ENCODE measurements at places on chromosomes 2 and 18.

GRCh38 chr2:191322828-191323506 is 77.8 kb downstream of the MYO1B start:
- DNase-seq = no peak

GRCh38 chr2:10166676-10167292 is 44.2 kb downstream of the RRM2 start:
- no peak for DNase-seq

DNA sequence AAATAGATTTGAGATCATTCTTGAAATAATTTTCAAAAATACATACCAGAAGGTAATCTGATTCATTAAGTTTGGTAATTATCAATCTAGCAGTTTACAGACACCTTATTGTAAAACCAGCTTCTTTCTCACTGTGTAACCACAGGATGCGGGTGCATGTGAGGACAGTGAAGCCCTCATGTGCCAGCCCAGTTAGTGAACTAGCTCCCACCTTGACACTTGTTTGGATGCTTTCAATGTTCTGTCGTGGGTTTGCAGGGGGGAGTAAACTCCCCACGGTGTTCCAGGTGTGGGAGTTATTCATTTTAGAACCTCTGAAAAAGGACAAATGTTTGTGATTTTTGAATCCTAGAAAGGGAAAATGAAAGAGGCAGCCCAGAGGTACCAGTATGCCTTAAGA is 59.0 kb downstream of the WDSUB1 start:
- DNase-seq = no peak

GRCh38 chr18:77872166-77872565 is 622.5 kb downstream of the GALR1 start:
- no peak for DNase-seq

- DNase-seq = no peak
These were observed 440.7 kb upstream of the MMADHC start for GRCh38 chr2:150028322-150028721.

DNA sequence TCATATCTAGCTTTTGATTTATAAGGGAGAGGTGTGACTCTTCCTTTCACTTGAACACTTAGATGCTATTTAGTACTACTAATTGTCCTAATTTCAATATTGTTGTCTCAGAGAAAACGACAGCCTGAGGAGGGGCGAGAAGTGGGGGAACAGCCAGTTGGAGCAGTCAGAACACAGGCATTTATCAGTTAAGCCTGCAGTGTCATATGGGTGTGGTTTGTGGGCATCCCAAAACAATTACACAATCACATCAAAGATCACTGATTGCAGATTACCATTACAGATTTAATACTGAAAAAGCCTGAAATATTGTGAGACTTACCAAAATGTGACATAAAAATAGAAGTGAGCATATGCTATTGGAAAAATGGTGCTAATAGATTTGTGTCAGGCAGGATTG is 15.8 kb downstream of the TMEM131 start:
- no peak for DNase-seq

GRCh38 chr2:22934747-22935146 is 450.2 kb upstream of the KLHL29 start:
- no peak for DNase-seq

DNA sequence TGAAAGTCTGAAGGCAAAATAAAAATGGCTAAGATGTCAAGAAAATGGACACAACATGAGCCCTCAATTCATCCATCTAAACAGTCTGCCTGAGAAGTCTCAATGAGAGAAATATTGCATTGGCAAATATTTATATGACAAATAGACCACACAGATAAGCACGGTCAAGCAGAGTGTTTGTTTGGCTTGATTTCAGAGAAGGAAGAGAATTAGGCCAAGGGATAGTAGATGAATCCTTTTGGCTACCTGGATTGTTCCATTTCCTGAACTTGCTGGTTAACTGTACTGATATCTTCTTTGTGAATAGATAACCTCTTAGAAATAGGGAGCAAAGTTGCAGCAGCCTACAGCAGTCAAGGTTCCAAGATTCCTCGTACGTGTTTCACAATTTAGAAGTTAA is 129.6 kb downstream of the RBMS1 start:
- no peak for DNase-seq

- DNase-seq = no peak
These were observed 118.9 kb downstream of the EHBP1 start for GRCh38 chr2:62824388-62824787.

GRCh38 chr18:48100165-48100575 is 169.7 kb upstream of the SMAD2 start:
- DNase-seq = no peak

DNA sequence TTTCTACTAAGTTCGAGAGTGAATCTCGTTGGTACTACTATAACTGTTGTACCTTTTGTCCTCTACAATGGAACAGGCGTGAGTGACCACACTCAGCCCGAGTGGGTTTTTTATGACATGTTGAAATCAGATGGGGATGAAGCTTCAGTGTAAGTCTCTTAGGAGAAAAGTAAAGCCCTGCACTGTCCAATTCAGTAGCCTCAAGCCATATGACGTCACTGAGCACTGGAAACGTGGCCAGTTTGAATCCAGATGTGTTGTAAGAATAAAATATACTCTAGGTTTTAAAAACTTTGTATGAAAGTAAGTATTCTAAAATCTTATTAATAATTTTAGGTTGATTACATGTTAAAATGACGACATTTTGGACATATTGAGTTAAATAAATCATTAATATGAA is 101.7 kb upstream of the SP3 start:
- no peak for DNase-seq

- DNase-seq = no peak
These were observed 1262.9 kb downstream of the SUCLG1 start for GRCh38 chr2:83196225-83196624.

DNA sequence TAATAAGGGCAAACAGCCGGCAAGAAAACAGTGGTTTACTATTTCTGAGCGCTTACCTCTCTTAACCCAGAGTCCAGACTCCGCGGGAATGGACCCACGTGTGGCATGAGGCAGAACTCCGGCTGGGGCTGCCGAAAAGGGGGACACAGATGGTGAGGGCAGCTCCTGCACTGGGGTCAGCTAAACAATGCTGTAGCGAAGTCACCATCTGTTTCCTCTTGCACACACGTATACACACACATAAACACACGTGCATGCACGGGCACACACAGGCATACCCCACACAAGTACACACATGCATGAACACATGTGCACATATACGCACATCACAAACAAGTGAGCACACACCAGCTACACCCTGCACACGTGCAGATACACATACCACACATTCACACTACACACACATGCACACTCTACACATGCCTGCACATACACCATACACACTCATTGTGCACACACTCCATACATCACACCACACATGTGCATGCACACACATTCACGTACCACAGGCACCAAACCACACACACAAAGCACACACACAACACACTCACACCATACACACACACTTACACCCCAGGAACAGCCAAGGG is 105.9 kb upstream of the ID2 start:
- no peak for DNase-seq

DNA sequence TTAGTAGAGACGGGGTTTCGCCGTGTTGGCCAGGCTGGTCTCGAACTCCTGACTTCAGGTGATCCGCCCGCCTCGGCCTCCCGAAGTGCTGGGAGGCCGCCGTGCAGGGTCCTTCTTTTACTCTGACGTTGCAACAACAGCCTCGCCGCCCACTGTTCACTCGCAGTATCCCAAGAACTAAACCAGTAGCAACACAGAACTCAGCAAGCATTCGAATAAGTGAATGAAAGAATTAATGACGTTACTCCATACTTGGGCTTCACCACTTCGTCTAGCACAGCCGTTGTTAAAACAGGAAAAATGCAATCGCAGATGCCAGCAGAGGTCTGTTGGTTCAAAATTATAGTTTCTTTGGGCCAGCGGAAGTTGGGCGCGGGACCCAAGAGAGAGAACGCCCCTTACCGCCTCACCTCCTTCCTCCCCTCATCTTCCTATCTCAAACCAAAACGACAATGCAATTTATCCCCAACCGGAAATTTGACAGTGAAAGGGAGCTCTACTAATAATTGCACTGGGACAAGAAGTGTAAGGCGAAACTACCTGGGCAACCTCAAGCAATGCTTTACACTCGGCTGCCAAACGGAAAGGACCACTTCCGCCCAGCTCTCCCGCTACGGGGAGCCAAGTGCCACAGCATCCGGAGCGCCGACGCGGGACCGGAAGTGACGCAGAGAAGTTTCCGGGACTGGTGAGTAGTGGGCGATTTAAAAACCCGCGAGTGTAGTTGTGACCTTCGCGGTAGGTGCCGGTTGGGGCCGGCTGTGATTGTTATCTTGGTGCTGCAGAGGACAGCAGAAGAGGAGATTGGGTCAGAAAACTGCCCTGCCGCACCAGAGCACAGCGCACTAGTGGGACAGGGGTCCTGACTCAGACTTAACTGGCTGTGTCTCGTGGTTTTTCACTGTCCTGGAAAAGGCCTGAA is at the start of the genes NIF3L1 and PPIL3:
Gene NIF3L1 (plus strand): TSS at position 668 of the 922 bp plus-strand sequence. CDS start 2,573 bp downstream, outside the sequence.
Gene PPIL3 (minus strand): TSS at position 374 of the 922 bp plus-strand sequence. CDS start 1,462 bp downstream, outside the sequence.
- DNase-seq = peak; percentile 97

DNA sequence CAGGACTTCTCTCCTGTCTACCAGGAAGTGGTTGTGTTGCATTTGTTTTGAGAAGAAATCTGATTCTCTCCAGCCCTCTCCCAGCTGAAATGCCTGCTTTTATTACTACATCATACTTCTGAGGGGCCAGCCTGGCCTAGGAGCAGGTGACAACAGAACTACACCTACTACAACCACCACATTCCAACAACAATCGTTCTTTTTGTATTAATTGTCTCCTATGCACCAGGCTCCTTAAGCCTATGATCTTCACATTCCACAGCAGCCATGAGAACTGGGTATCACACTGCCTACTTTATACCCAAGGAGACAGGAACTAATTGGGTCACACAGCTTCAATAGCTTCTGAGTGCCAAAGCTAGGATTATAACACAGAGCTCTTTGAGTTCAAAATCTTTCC is 167.7 kb downstream of the TDRD15 start:
- no peak for DNase-seq

DNA sequence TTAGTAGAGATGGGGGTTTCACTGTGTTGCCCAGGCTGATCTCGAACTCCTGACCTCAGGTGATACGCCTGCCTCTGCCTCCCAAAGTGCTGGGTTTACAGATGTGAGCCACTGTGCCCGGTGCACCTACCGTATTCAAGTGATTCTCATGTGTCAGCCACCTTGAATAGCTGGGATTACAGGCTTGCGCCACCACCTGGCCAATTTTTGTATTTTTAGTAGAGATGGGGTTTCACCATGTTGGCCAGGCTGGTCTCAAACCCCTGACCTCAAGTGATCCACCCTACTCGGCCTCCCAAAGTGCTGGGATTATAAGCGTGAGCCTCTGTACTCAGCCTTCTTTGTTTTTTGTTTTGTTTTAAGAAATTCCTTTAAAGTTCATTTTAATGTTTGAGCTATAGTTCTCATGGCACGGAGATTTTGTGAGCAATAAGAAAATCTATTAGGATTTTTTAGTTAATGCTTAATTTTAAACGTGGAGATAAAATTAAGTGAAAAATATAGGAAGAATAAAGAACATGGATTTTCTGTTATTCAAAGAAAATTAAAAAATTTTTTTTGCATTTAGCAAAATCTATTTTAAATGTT is 242.6 kb downstream of the PHLPP1 start:
- DNase-seq = no peak

GRCh38 chr2:96546797-96547196 is 10.2 kb downstream of the ARID5A start:
- DNase-seq = no peak

DNA sequence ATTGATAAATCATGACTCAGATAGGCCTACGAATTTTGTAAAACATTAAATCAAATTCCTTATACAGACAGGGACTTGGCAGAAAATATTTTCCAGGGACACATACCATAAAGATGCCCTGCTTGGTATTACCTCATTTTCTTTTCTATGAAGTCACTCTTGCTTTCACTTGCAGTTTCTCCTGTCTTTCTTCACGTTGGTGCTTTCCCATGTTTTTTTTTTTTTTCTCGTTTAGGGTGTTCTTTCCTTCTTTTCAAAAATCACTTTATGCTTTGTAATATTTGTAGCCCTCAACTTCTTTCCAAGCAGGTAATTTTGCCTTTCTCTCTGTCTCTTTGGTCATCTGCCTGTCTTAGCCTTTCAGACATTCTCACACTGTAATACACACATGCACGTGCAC is 40.7 kb downstream of the CDC42EP3 start:
- DNase-seq = no peak

DNA sequence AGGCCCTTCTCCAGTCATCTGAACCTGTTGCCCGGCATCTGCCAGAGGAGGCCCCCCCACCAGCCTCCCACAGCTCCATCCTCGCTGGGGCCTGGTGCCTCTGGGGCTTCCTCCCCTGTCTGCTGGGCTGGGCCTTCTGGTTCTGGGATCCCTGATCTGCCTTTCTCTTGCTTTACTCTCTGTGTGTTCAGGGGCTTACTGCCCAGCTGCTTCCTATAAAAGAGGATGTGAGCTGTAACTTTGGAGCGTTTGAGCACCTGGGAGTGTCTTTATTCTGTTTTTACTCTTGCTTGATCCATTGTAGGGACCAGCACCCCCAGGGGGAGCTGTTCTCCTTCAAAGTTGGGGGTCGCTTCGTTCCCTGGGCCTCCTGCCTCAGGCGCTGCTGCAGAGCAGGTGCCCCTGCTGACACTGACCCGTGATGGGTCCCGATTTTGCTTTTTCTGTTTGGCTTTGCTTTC is 23.1 kb upstream of the FAHD2A start:
- DNase-seq = no peak

- DNase-seq = no peak
These were observed 36.0 kb upstream of the EVA1A start for GRCh38 chr2:75596784-75597183.

- DNase-seq = peak; percentile 80
These were observed 27.0 kb downstream of the SKA1 start for GRCh38 chr18:50401888-50402287.

GRCh38 chr18:55110436-55110835 is 151.2 kb upstream of the CCDC68 start:
- DNase-seq = no peak

GRCh38 chr2:101197215-101197745 is 46.1 kb upstream of the TBC1D8 start:
- no peak for DNase-seq

DNA sequence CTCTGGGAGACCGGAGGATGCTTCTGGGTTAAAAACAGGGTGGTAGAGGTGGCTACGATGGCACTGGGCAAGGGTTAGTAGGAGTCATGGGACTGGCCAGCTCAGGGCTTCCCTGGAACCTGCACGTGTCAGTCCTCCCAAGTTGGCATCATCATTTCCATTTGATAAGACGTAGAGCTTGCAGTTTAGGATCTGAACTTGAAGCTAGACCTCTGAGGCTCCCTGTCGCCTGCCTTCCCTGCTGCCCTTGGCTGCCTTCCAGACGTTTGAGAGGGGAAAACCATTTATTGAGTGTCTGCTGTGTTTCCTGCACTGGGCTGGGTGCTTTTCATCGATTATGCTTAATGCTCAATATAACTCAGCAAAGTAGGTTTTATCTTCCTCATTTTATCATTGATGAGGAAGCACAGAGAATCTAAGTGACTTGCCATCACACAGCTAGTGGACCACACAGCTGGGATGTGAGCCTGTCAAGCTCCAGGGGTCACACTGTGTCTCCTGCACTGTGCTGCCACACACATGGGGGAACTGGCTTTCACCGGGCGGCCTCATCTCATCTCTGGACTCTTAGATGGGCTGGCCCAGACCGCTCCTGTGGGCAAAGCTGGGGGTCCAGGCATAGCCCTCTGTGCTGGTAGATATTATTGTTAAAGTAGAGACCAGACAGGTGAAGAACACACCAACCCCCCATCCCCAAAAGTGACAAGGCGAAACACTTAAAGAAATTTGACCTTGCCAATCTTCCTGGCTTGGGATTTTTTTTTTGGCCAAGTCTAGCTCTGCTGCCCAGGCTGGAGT is 7.8 kb downstream of the NT5DC4 start:
- no peak for DNase-seq
